Progenitor cell of endocrine pancreas (in vitro differentiated cells): ENCODE measurements at places on chromosomes 16 and 17.

DNA sequence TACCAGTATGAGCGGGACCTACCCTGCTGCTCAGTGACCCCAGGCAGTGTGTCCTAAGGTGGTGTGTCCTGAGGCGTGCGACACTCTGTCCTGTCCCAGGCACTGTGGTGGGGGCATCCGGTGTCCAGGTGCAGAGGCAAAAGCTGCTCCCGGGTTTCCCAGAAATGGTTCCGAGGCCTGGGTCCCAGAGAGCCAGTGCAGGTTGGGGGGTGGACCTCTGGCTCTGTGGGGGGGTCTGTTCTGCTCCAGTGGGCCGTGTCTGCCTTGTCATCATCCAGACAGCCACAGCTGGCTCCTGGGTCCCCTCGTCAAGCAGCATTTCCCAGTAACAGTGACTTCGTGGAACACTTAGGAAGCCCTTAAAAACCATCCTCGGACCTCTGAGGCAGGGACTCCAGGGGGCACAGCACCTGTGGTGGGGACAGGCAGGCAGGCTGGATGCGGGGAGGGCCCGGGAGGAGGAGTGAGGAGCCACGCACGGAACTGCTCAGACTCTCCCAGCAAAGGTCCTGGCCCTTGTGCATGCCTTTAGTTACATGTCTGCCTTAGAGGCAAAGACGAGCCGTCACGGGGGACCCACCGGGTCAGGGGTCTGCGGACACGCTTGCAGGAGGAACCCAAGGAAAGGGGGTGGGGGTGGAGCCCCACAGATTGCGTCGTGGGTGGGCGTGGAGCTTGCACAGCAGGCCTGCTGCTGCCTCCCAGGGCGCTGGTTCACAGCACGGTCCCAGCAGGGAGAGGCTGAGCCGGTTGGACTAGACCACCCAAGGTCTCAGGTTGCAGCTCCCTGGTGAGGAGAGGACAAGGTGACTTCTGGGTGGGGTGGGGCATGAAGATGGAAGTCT, 5.6 kb downstream of the SLC16A3 start:
- no peak overlapping the region for H3K4me3 ChIP-seq
- DNase-seq = no peak
- H3K4me1 ChIP-seq = peaks cover 10% of the 10 kb centered on the region
- H3K27me3 ChIP-seq = peaks cover 5% of the 10 kb centered on the region
- peaks cover 2% of the 10 kb centered on the region for H3K36me3 ChIP-seq

- H3K4me3 ChIP-seq = no peak overlapping the region
- no peak for DNase-seq
- no peak overlapping the region for H3K27ac ChIP-seq
- H3K27me3 ChIP-seq = peaks cover 3% of the 10 kb centered on the region
- H3K36me3 ChIP-seq = no peaks in the 10 kb centered on the region
- no peaks in the 10 kb centered on the region for H3K4me1 ChIP-seq
Measured at GRCh38 chr16:85259115-85259831, 147.0 kb upstream of the CIBAR2 start.

- H3K36me3 ChIP-seq = peaks cover 3% of the 10 kb centered on the region
- no peak overlapping the region for H3K4me3 ChIP-seq
Measured at GRCh38 chr17:3659541-3660111, 8.8 kb downstream of the TAX1BP3 start.

- no peak overlapping the region for H3K4me3 ChIP-seq
- peaks cover 16% of the 10 kb centered on the region for H3K36me3 ChIP-seq
- H3K27me3 ChIP-seq = no peaks in the 10 kb centered on the region
Measured at GRCh38 chr16:29684679-29685078, 5.7 kb downstream of the QPRT start.

DNA sequence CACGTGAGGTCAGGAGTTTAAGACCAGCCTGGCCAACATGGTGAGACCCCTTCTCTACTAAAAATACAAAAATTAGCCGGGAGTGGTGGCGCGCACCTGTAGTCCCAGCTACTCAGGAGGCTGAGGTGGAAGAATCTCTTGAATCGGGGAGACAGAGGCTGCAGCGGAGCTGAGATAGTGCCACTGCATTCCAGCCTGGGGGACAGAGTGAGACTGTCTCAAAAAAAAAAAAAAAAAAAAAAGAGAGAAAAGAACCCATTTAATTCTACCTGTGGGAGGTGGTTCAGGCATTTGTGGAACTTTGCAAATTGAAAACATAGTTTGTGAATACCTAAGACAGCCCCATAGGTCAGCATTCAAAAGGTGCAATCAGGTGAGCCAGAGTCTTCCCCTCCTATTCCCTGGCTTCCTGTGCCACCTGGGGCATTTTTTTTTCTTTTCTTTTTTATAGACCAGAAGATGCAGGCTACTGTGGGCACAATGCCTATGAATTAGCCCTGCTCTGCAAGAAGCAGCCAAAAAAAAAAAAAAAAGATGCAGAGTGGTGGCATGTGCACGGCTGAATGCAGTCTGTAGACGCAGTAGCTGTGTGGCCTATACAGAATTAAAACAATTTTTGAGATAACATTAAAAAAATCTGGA, 9.1 kb upstream of the SOCS3 start:
- no peak overlapping the region for H3K4me3 ChIP-seq
- no peak overlapping the region for H3K27ac ChIP-seq
- H3K36me3 ChIP-seq = no peaks in the 10 kb centered on the region
- peaks cover 29% of the 10 kb centered on the region for H3K4me1 ChIP-seq
- DNase-seq = no peak

DNA sequence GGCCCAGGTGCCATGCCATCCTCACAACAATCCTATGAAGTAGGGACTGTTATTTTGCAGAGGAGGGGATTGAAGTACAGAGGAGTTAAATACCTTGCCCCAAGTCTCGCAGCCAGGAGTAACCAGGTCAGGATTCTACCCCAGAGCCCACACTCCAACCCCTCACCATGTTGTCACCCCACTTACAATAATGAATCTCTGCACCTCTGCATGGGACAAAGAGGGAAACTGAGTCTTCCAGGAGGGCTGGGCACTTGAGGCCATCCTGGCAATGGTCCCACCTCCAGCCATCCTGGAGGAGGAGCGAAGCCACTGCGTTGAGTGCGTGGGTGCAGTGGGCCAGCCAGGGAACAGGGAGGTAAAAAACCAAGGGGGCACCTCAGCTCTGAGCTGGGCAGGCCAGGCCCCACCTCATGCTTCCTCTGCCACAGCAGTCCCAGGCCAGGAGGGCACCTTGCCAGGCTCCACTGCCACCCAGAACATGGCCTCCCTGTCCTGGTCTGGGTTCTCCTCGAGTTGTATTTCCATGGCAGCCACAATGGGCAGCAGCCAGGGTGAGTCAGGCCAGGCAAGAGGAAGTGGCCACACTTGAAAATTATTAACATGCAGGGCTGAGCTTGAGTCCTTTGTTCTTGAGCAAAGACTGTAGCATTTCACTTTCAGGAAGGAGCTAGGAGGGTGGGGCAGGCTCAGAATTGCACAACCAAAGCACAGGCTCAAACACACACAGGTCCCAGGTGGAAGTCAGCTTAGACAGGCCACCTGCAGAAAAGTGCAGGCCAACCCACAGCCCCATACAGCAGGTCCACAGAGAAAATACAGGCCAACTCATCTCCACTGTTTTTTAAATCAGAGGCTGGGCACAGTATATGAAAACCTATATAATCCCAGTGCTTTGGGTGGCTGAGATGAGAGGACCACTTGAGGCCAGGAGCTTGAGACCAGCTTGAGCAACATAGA, 52.1 kb downstream of the CUEDC1 start:
- H3K36me3 ChIP-seq = no peaks in the 10 kb centered on the region
- no peaks in the 10 kb centered on the region for H3K27me3 ChIP-seq
- peaks cover 74% of the 10 kb centered on the region for H3K4me1 ChIP-seq
- peak overlapping the region; percentile 6 for H3K4me3 ChIP-seq
- DNase-seq = no peak
- peak overlapping the region; percentile 93 for H3K27ac ChIP-seq

- peaks cover 2% of the 10 kb centered on the region for H3K4me1 ChIP-seq
- no peak for DNase-seq
- peaks cover 4% of the 10 kb centered on the region for H3K36me3 ChIP-seq
Measured at GRCh38 chr16:52696126-52696525, 149.2 kb upstream of the TOX3 start.

GRCh38 chr16:52470585-52470984, 76.4 kb downstream of the TOX3 start:
- H3K4me3 ChIP-seq = no peak overlapping the region
- peaks cover 21% of the 10 kb centered on the region for H3K36me3 ChIP-seq
- no peak for DNase-seq
- no peaks in the 10 kb centered on the region for H3K27me3 ChIP-seq
- peak overlapping the region; percentile 35 for H3K27ac ChIP-seq
- H3K4me1 ChIP-seq = peaks cover 25% of the 10 kb centered on the region
